ENCODE measurements at places on chromosomes 16 and 17.

- DNase-seq, result no peak
These were observed 5.7 kb upstream of the FOXL1 start for GRCh38 chr16:86572606-86573005.

DNA sequence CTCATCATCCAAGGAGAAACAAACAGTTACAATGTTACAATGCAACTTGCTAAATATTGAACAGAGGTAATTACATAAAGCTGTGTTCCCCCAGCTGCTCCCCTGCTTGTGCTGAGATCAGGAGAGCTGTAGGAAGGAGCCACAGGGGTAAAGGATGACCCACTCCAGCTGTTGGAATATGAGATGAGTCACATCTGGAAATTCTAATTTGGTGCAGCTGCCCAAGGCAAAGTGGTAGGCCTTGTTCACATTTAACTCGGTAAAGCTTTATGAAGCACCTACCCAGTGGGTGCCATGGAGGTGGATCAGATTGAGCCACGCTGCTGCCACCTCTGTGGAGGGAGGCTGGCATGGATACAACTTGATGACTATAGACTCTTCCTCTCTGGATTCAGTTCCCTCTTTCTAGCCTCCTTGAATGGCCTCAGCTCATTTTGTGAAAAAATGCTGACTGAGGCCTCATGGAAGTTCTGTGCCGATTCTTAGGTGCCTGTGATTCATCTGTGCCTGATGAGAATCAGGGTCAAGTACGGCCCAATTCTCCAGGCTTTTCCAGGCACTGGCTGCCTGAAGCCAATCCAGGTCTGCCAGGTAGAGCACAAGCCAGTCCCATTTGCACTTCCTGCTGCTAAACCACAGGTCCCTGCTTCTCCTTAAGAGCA is 7.4 kb downstream of the ZNF689 start:
- DNase-seq, result no peak

DNA sequence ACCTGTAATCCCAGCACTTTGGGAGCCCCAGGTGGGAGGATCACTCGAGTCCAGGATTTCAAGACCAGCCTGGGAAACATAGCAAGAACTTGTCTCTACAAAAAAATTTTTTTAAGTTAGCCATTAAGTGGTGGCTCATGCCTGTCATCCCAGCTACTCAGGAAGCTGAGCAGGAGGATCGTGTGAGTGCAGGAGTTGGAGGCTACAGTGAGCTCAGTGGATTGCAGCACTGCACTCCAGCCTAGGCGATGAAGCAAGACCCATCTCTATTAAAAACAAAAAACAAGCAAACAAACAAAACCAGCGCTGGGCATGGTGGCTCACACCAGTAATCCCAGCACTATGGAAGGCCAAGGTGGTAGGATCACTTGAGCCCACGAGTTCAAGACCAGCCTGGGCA is 38.0 kb downstream of the HEATR3 start:
- no peak for DNase-seq

DNA sequence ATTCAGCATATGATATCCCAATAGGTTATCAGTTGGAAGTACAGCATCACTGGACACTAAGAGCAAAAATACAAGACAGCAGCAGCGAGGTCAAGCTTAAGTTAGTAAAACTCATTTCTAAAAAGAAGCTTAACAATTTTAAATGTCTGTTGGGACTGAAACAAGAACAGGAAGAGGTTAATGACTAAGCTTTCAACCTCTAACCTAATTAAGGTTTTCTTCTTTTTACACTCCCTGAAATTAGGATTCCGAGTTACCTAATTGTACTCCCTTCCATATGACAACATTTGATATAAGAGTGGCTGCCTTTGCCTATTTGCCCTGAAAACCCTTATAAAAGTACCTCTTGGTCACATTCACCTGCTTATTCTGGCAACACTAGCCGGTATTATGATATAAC is 34.3 kb downstream of the CPSF4L start:
- no peak for DNase-seq

DNA sequence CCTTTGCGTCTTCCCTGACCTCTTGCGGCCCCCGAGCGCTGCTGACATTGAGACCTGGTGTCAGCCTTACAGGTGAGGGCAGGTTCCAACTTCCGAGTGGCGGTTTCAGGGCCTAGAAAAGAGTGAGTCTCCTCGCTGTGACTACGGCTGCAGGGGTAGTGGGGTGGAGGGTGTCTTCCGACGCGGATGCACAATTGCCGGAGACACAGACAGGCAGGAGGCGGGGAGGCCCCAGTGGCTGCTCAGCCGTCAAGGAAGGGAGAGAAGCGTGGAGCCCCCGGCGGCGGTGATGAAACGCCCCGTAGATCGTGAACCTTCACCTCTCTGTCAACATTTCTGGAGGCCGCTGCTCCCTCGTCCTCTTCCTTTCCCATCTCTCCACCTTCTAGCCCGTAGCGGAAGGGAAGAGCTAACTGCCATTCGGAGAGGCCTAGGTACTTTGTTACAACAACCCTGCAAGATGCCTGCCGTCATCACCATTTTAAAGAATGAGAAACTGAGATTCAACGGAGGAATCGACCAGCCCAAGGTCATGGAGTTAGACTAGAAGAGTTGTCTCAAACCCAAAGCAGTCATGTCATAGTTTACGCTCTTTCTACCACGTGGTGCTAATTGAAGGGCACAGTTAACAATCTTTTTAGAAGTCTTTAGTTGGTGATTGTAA is 485 bp downstream of the DNAJA3 start:
- no peak for DNase-seq

DNA sequence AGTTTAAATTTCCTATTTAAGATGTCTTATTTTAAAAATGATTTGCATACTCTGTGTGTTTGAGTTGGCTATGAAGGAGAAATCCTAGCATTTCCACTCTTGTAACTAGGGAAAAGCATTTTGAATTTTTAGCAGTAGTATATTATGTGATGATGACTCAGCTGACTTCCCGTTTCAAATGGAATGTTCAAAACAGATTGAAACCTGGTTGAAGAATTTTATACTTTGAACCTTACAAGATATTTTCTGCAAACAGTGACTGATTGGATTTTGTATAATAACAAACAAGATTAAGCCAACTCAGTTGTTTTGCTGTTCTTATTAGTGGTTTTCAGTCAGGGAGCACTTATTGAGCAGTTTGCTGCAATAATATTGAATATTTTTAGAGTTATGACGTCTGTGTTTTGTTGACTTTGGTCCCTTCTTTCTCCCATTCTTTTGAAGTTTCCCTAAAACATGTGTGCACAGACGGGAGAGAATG is 8.0 kb downstream of the TNRC6A start:
- DNase-seq, result no peak

- no peak for DNase-seq
These were observed 32.9 kb upstream of the NFAT5 start for GRCh38 chr16:69532641-69533455.

GRCh38 chr16:77536809-77537208 is 102.0 kb upstream of the ADAMTS18 start:
- no peak for DNase-seq

- DNase-seq, result no peak
These were observed 19.8 kb downstream of the SLC4A1 start for GRCh38 chr17:44247876-44248736.

DNA sequence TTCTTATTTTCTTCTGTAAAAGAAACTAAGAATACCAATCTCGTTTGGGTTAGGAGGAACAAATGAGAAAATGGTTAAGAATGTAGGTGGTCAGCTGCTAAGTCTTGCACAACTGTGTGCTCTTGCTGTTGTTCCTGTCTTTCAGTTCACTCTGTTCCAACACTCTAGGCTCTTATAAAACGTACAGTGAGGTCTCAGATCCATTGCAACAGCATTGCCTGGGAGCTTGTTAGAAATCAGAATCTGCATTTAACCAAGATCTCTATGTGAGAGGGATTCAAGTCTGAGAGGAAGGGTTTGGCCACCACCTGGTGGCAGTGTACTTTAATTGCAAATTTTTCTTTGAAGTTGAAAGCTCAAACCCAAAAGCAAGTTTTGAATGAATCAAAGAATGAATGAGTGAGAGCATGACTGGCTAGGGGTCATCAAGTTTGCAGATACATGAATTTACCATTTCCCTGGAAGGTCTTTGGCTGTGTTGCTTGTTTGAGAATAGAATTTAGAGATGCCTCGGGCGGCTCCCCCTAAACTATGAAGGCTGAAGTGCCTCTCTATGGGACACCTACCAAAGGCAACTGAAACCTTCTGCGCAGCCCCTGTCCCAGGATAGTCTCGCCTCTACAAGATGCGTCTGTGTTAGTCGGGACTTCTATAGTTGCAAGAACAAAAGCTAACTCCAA is 2.5 kb downstream of the ALOX15B start:
- no peak for DNase-seq

- no peak for DNase-seq
These were observed 4.3 kb upstream of the XYLT1 start for GRCh38 chr16:17475104-17475503.

DNA sequence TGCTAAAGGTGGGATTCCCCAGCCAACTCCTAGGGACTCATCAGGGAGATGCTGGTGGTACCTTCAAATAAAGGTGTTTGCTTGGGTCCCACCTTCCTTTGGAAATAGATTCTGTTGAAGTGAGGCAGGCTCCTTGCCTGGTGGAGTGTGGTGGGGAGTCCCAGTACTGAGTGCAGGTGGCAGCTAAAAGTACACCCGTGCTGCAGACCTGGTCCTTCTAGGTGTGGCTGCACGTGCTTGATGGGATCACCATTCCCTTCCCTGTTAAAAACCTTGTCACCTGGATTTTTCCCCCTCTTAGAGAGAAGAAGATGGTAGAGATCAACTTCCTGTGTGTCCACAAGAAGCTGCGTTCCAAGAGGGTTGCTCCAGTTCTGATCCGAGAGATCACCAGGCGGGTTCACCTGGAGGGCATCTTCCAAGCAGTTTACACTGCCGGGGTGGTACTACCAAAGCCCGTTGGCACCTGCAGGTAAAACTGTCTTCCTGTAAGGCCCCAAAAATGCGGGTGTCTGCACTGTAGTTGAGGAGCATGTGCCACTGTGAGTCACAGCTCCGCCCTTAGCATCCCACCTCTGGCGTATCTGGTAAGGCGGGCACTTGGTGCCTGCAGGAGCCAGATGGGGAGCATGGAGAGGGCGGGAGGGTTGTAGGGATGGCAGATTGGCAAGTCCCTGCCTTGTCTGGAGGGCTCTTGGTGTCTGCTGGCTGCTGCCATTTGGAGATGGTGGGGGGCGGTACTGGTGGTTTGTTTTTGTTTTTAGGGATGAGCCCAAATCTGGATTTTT is 34.0 kb downstream of the PLCD3 start:
- DNase-seq, result no peak

DNA sequence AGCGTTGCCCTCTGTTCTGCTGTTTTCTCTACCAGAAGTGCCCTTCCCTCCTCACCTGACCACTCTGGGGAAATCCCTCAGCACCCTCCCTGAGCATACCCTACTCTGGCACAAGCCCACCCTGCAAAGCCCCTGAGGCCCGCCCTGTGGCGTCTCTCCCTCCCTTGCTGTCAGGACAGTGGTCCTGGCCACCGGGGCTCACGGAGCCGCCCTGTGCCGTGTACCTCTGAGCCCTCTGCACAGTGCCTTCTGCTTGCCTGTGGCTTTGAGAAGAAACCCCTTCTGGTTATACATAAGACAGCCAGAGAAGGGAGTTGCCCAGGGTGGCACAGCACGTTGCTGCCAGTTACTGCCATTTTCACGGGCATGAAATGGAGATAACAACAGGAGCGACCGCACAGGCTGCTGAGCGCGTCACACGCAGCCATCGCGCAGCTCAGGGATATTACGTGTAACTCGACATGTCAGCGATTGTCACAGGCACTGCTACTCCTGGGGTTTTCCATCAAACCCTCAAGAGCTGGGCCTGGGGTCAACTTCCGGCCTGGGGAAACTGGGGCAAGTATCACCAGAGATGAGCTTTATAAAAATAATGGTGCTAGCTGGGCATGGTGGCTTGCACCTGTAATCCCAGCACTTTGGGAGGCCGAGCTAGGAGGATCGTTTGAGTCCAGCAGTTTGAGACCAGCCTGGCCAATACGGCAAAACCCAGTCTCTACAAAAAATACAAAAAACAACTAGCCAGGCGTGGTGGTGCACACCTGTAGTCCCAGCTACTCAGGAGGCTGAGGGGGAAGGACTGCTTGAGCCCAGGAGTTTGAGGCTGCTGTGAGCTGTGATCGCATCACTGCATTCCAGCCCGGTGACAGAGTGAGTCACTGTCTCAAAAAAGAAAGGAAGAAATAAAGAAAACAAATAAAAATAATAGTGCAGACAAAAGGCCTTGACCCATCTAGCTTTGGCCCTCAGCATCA is 14.8 kb downstream of the SCGB1C2 start:
- no peak for DNase-seq

GRCh38 chr17:80428796-80429195 is 13.8 kb downstream of the ENDOV start:
- no peak for DNase-seq

- no peak for DNase-seq
These were observed 318.4 kb downstream of the SEC14L1 start for GRCh38 chr17:77459018-77459755.

- DNase-seq, result no peak
These were observed 1396.2 kb downstream of the CDH8 start for GRCh38 chr16:60640038-60640437.
